Natural killer cell (primary cell): ENCODE measurements at places on chromosomes 11 and 22. TPM values are rescaled to one million over a fixed set of nuclear protein-coding genes. Genes with fewer than 3 reads are reported as not detected.

Gene CELSR1
- 3.9 TPM for total RNA-seq

Gene NTM
- total RNA-seq = not detected

Gene ZMAT5
- 15.9 TPM for total RNA-seq

Gene THRSP
- total RNA-seq = not detected

Gene ANO1
- not detected for total RNA-seq

Gene DDX25
- total RNA-seq = not detected

Gene FGF4
- total RNA-seq = not detected

Gene NLRP14
- total RNA-seq = not detected

Gene OR56A5
- not detected for total RNA-seq

Gene LYVE1
- total RNA-seq = not detected

Gene MMP26
- not detected for total RNA-seq

Gene BRMS1
- 48.1 TPM for total RNA-seq

Gene KRTAP5-1
- not detected for total RNA-seq

Gene UPK3A
- 0.49 TPM for total RNA-seq

Gene SHISAL1
- total RNA-seq = not detected

Gene RASD2
- 0.20 TPM for total RNA-seq

Gene ANO5
- total RNA-seq = 0.05 TPM

Gene SCGB1D4
- total RNA-seq = not detected

Gene ANO3
- not detected for total RNA-seq

Gene OR10A2
- 0.05 TPM for total RNA-seq

Gene PHOX2A
- total RNA-seq = not detected

Gene MUC6
- total RNA-seq = not detected

Gene PVALB
- not detected for total RNA-seq

Gene ALDH3B1
- 9.0 TPM for total RNA-seq

Gene SMC1B
- not detected for total RNA-seq

Gene MAJIN
- total RNA-seq = not detected

Gene C1QTNF4
- total RNA-seq = 0.78 TPM

Gene C1QTNF5
- total RNA-seq = not detected

Gene NRXN2
- total RNA-seq = 7.7 TPM

Gene TUB
- total RNA-seq = not detected

Gene APOC3
- not detected for total RNA-seq

Gene SYT7
- total RNA-seq = not detected

Gene PATE2
- total RNA-seq = not detected

Gene EIF3D
- total RNA-seq = 215 TPM

Gene EHF
- total RNA-seq = not detected

Gene OR4A15
- not detected for total RNA-seq

Gene COA4
- 23.0 TPM for total RNA-seq

Gene PATE4
- not detected for total RNA-seq

Gene LSP1
- total RNA-seq = 536 TPM

Gene CASP1
- total RNA-seq = 89.3 TPM

Gene USP2
- total RNA-seq = 3.9 TPM

Gene FAM227A
- total RNA-seq = 0.28 TPM

Gene GPR83
- 0.55 TPM for total RNA-seq

Gene SLC25A18
- total RNA-seq = not detected
